ENCODE measurements at places on chromosomes 11 and 22. TPM values are rescaled to one million over a fixed set of nuclear protein-coding genes. Genes with fewer than 3 reads are reported as not detected.
A peak's percentile ranks its signal among the peaks of the same experiment; 100 is the strongest.

GRCh38 chr11:112255067-112255720 lies 5.5 kb downstream of the PLET1 start:
- H3K27ac ChIP-seq: no peak overlapping the region
- H3K4me3 ChIP-seq: no peak overlapping the region
- no peaks in the 10 kb centered on the region for H3K36me3 ChIP-seq
- no peak for DNase-seq
- no peaks in the 10 kb centered on the region for H3K27me3 ChIP-seq
- peaks cover 3% of the 10 kb centered on the region for H3K4me1 ChIP-seq

- no peaks in the 10 kb centered on the region for H3K27me3 ChIP-seq
- DNase-seq: no peak
- no peak overlapping the region for H3K27ac ChIP-seq
- H3K4me3 ChIP-seq: no peak overlapping the region
- H3K36me3 ChIP-seq: no peaks in the 10 kb centered on the region
- no peaks in the 10 kb centered on the region for H3K4me1 ChIP-seq
These were observed 18.7 kb downstream of the MRGPRX4 start for GRCh38 chr11:18191376-18191775.

- no peaks in the 10 kb centered on the region for H3K27me3 ChIP-seq
- H3K4me1 ChIP-seq: peaks cover 53% of the 10 kb centered on the region
- no peak overlapping the region for H3K27ac ChIP-seq
- DNase-seq: no peak
- H3K36me3 ChIP-seq: peaks cover 46% of the 10 kb centered on the region
These were observed 13.6 kb downstream of the TP53I11 start for GRCh38 chr11:44936951-44937543.

The OR52H1 gene
- total RNA-seq: 0.55 TPM

The GUCY1A2 gene
- 79.5 TPM for total RNA-seq

DNA sequence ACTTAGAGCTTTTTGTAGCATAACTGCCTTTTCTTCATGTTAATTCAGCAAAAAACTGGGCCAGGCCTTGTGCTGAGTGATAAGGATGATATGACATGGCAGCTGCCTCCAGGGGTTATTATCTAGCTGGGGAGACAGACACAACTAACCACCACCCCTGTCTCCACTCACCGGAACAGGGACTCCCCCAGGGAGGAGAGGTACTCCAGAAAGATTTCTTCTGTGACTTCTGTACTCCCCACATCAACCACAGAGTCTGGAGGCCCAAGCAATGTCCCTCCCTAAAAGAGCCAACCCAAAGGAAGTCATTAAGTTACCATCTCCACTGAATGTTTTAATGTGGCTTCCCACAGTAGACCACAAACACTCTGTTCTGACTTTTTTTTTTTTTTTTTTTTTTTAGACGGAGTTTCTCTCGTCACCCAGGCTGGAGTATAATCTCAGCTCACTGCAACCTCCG lies 14.3 kb upstream of the PMM1 start:
- H3K27ac ChIP-seq: no peak overlapping the region
- H3K4me1 ChIP-seq: no peaks in the 10 kb centered on the region
- H3K36me3 ChIP-seq: peaks cover 49% of the 10 kb centered on the region
- H3K27me3 ChIP-seq: no peaks in the 10 kb centered on the region
- no peak for DNase-seq
- no peak overlapping the region for H3K4me3 ChIP-seq

The TECTA gene
- total RNA-seq: 2.1 TPM

- peaks cover 3% of the 10 kb centered on the region for H3K36me3 ChIP-seq
- peaks cover 48% of the 10 kb centered on the region for H3K4me1 ChIP-seq
- no peaks in the 10 kb centered on the region for H3K27me3 ChIP-seq
- peak overlapping the region; percentile 32 for H3K4me3 ChIP-seq
- no peak overlapping the region for H3K27ac ChIP-seq
- DNase-seq: no peak
These were observed 38.6 kb upstream of the CELSR1 start for GRCh38 chr22:46575911-46576555.

DNA sequence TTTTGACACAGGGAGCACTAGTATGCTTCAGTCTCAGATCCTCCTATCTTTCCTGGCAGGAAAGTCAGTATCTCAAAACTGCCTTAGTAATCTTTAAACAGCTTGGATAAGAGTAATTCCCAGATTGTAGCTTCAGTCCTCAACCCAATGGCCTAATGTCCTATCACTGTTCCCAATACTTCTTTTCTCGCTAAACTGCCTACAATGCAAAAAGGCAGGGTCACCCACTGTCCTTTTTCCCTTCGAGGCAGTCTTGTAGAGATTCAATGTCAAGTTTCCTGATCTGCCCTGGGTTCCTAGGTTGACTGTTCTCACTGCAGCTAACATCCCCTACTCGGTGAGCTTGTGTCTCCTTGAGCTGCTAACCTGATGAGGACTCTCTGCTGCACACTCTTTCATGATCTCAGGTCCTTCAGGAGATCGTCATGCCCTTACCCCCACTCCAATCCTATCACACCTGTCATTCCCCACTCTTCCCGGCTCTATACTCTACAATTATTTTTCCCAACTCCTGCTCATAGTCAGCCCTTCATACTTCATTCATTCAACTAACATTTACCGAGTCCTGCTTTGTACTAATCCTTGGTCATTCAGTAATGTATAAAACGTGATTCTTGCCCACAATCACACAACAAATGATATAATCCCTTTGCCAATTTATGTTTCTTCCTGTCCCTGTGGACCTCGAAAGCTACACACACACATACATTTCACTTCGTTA lies 904 bp downstream of the C2CD3 start:
- peak overlapping the region; percentile 94 for H3K4me3 ChIP-seq
- peak; percentile 4 for DNase-seq
- no peaks in the 10 kb centered on the region for H3K4me1 ChIP-seq
- H3K27me3 ChIP-seq: no peaks in the 10 kb centered on the region
- peak overlapping the region; percentile 90 for H3K27ac ChIP-seq

GRCh38 chr11:1267441-1268100 lies 41.9 kb downstream of the TOLLIP start:
- H3K27me3 ChIP-seq: no peaks in the 10 kb centered on the region
- H3K4me3 ChIP-seq: no peak overlapping the region
- DNase-seq: no peak
- H3K27ac ChIP-seq: no peak overlapping the region
- H3K36me3 ChIP-seq: peaks cover 23% of the 10 kb centered on the region

DNA sequence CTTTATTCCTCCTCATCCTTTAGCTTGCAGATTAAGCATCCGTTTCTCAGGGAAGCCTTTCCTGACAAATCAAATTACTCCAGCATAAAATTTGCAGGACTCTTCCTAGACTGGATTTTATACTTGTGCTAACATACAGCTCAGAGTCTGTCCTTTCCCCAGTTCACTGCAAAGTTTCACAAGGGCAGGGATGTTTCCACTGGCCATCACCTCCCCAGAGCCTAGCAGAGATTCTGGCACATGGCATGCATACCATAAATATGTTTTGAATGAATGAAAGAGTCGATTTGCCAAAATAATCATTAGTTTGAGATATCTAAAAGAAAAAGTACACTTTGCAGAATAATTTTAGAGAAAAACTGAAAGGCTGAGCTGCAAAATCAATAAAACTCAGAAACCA lies 10.6 kb downstream of the MSANTD4 start:
- H3K27ac ChIP-seq: no peak overlapping the region
- no peaks in the 10 kb centered on the region for H3K27me3 ChIP-seq
- no peak for DNase-seq
- no peaks in the 10 kb centered on the region for H3K4me1 ChIP-seq
- H3K4me3 ChIP-seq: no peak overlapping the region

- H3K4me1 ChIP-seq: no peaks in the 10 kb centered on the region
- H3K27me3 ChIP-seq: no peaks in the 10 kb centered on the region
- no peak for DNase-seq
These were observed 32.4 kb downstream of the POU2F3 start for GRCh38 chr11:120272303-120272702.

DNA sequence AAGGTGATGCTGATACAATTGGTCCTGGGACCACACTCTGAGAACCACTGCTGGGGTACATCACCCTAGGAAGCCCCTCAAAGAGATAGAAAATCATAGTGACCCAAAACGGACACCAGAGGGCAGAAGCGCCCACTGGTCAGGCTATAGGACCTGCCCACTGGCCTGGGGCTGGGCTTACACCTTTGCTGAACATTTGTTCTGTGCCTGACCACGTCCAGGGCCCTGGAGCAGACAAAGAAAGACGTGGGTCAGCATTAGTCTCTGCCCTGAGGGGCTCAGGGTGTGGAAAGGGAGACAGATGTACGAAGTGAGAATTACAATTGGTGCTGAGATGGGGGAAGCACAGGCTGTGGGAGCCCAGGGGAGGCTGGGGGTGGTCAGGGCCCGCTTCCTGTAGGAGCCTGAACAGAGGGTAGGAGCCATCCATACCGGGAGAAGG lies 14.4 kb upstream of the SERPINH1 start:
- H3K4me1 ChIP-seq: peaks cover 17% of the 10 kb centered on the region
- peak; percentile 66 for DNase-seq
- H3K27me3 ChIP-seq: peaks cover 2% of the 10 kb centered on the region
- no peaks in the 10 kb centered on the region for H3K36me3 ChIP-seq
- H3K27ac ChIP-seq: peak overlapping the region; percentile 4
- no peak overlapping the region for H3K4me3 ChIP-seq

DNA sequence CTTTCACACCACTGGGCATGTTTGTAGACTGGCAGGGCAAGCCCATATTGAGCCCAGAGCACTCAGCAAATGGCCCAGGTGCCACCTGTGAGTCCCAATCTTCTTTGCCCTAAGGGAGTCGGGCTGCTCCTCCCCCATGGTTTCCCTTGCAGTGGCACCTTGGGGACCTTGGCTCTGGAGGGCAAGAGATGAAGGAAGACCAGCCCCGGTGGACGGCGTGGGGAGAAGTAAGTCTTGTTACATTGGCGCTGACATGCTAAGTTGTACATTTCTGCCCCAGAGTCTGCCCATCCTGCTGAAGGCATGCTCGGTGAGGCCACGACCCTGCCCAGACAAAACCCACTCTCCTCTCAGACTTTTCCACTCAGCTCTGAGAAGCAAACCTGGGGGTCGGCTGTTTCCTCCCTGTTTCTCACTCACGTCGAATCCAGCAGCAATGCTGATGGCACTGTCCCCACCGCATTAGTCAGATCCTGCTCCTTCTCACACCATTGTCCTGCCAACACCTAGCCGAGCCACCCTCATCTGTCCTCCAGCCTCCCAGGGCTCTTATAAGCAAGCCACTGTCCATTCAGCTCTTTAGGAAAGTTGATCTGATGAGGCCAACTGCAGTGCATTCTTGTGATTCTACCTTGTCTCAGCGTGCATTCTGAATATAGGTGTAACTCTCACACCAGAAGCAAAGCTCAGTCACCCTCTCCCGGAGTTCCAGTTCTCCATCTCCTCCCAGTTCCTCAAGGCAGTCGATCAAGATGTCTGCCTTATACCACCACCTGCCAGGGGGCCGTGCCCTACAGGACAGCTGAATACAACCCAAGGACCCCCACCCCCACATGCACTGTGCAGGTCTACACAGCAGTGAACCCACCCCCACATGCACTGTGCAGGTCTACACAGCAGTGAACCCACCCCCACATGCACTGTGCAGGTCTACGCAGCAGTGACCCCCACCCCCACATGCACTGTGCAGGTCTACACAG lies 827.1 kb downstream of the TBC1D22A start:
- no peak for DNase-seq
- H3K4me3 ChIP-seq: no peak overlapping the region
- H3K4me1 ChIP-seq: no peaks in the 10 kb centered on the region
- H3K27me3 ChIP-seq: no peaks in the 10 kb centered on the region
- H3K36me3 ChIP-seq: no peaks in the 10 kb centered on the region
- no peak overlapping the region for H3K27ac ChIP-seq

DNA sequence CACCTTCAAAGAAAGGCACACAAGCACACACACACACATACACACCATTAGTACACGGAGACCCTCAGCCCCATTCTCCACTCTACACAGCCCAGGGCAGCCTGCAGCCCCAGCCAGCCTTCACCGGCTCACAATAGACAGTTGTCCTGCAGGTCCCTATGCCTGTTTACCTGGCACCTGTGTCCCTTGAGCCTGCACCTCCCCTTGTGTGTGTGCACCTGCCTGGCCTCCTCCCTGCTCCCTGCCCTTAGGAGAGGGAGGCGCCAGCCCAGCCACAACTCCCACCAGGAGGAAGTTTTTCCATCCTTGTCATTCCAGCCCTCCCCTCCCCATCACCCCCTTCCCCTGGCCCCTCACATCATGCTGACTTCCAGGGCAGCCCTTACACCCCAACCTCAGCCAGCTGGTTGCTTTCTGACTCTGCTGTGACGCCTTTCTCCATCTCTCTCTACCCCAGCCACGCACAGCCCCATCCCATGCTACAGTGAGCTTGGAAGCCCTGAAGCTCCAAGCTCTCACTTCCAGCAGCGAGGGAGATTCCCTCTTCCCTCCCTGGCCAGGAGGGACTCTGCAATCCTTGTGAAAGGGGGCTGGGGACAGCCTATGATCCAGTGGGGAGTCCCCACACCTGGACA lies 4.4 kb downstream of the AHNAK start:
- peak overlapping the region; percentile 96 for H3K27ac ChIP-seq
- H3K4me1 ChIP-seq: peaks cover 90% of the 10 kb centered on the region
- H3K27me3 ChIP-seq: peaks cover 45% of the 10 kb centered on the region
- peaks cover 2% of the 10 kb centered on the region for H3K36me3 ChIP-seq
- H3K4me3 ChIP-seq: peak overlapping the region; percentile 73
- DNase-seq: no peak

- DNase-seq: peak; percentile 70
- H3K27me3 ChIP-seq: no peaks in the 10 kb centered on the region
- peaks cover 8% of the 10 kb centered on the region for H3K4me1 ChIP-seq
- H3K27ac ChIP-seq: no peak overlapping the region
These were observed 117.4 kb upstream of the BID start for GRCh38 chr22:17891481-17892167.

DNA sequence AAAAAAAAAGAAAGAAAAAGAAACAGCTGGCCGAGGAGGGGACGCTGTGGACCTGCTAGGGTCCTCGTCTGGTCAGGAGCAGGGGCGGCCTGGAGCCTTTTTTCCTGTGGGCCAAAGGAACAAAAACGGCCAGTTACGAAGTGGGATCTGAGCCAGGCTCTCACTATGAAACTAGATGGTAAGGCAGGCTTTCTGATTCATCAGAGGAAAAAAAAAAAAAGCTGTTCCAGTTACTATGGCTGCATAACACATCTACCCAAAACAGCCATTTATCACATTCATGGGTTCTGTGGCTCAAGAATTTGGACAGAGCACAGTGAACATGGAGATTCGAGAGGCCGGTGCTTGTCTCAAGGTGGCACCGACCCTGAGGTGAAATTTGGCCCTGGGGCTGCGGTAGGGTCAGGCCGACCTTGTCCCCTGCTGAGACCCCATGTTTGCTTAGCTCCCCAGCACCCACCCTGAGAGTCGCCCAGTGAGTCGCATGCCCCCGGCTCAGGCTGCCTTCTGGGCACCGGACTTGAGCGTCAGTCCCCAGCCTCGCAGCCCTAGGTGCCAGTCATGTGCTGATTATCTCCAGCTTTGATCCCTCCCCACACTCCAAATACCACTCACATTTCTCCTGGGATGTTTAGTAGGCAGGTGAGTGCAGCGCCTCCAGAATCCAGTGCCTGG lies 34.2 kb downstream of the MRGPRD start:
- DNase-seq: no peak
- H3K4me1 ChIP-seq: peaks cover 18% of the 10 kb centered on the region
- no peak overlapping the region for H3K27ac ChIP-seq
- no peaks in the 10 kb centered on the region for H3K27me3 ChIP-seq

All from spinal cord (tissue), 10 donors.